ENCODE measurements at places on chromosomes 6 and 20.

- DNase-seq, result no peak
These were observed 10.0 kb upstream of the L3MBTL3 start for GRCh38 chr6:130008236-130008873.

DNA sequence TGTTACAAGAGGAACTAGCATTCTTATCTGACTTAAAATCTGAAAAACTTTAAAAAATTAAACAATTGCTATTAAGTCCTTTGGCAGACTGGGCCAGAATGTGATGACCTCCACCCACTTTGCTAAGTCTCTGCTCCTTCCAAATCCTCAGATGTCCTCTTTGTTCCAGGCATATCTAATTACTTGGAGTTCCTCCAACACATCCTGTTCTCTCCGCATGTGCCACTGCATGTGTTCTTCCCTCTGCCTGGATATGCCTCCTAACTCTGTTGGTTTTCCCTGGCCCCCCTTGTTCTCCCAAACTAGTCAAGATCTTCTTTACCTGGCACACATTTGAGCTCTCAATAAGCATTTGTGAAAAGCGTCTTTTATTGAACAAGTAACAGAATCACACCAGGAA is 23.1 kb downstream of the ELOVL2 start:
- DNase-seq, result no peak

GRCh38 chr6:32224696-32225095 is 829 bp upstream of the NOTCH4 start:
- DNase-seq, result no peak

GRCh38 chr6:49980898-49981297 is 11.5 kb upstream of the DEFB113 start:
- peak; percentile 3 for DNase-seq

GRCh38 chr6:118316796-118317384 is 231.2 kb upstream of the PLN start:
- no peak for DNase-seq

GRCh38 chr20:62558779-62559178 is 83.0 kb upstream of the GATA5 start:
- no peak for DNase-seq

- DNase-seq, result no peak
These were observed 24.9 kb downstream of the DEFB125 start for GRCh38 chr20:112396-112795.

DNA sequence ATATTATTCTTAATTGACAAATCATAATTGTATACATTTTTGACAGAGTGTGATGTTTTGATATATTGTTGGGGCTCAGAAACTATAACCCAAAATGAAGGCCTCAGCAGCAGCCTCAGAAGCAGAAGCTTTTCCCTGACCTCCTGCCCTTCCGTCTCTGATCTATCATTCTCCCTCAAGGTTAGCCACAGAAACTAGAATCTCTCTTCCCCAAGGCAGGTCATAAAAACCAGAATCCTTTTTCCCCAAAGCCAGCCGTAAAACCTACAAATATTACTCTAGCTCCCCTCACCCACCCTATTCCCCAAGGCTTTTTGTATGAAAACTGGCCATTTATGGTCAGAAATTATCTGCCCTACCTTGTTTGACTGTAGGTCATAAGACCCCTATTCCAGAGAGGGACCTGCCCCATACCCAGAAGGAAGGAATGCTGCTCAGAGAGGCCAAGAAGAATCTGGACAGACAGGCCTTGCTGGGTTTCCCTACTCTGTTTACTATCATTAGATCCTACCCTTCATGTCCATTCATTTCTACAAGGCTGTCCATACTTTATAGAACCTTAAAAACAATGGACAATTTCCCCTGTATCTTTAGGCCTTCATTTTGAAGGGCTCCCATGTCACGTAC is 14.5 kb downstream of the OR2B2 start:
- no peak for DNase-seq

GRCh38 chr20:24165301-24166122 is 176.9 kb upstream of the GGTLC1 start:
- no peak for DNase-seq

DNA sequence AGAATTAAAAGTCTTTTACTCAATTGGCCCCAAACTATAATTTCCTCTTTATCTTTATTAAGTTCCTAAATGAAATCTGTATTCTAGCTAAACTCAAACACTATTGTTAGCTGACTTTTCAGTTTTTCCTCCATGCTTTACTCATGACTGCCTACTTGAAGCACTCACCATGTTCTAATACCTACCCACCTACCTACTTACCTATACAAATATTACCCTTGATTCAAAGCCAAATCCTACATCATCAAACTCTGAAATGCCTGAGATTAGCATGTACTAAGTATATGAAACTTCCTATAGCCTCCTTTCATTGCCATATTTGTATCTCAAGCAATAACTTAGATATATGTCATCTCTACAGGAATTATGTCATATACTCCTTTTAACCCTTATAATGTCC is 259.7 kb downstream of the HDGFL1 start:
- no peak for DNase-seq

DNA sequence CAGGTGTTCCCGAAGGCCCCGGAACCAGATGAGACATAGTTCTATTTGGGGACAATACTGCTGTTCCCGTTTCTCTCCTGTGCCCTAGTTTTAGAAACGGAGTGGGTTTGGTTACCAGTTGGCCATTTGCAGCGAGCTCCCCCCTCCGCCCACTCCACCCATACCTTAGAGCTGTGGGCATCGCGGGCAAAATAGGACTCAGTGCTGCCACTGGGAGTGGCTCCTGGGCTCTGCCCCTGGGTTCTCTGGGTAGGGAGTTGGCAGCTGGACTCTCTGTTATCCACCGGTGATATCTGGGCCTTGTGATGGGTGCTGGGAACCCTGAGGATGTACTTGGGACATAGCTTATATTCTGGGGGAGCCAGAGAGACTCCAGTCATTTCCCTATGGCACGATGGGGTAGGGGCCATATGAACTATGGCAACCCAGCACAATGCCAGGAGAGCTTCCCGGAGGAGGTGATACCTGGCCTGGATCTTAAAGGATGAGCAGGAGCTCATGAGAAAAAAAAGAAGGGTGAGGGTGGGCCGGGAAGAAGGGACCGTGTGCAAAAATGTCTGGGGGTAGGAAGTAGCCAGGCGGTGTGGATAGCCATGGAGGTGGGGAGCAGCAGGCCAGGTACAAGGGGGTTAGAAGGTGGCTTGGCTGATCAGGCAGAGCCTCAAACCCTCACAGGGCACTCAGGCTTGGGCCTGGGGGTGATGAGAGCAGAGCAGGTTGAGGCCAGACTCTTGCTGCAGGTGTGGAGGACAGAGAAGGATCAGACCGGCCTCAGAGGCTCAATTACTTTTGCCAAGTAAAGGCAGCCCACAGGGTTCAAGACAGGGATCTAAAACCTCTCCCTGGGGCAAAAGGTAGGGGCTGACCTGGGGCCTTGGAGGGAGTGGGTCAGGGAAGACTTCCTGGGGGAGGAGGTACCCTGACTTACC is 9.6 kb downstream of the SRC start:
- no peak for DNase-seq

- no peak for DNase-seq
These were observed 282.7 kb upstream of the CITED2 start for GRCh38 chr6:139657119-139657518.

DNA sequence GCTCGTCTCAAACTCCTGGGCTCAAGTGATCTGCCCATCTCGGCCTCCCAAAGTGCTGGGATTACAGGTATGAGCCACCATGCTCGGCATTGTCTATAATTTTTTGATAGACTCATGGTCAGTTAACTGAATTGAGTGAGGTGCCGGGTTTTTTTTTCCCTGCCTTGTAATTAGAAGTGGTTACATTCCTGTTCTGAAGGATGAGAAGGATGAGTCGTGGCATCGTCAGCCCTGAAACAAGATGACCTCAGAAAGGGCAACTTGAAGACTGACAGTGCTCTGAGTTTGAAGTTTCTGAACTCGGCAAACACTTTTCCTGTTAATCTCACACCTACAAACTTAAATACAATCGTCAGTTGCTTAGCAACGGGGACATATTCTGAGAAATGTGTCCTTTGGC is 158.7 kb upstream of the PDE10A start:
- DNase-seq, result peak; percentile 19

DNA sequence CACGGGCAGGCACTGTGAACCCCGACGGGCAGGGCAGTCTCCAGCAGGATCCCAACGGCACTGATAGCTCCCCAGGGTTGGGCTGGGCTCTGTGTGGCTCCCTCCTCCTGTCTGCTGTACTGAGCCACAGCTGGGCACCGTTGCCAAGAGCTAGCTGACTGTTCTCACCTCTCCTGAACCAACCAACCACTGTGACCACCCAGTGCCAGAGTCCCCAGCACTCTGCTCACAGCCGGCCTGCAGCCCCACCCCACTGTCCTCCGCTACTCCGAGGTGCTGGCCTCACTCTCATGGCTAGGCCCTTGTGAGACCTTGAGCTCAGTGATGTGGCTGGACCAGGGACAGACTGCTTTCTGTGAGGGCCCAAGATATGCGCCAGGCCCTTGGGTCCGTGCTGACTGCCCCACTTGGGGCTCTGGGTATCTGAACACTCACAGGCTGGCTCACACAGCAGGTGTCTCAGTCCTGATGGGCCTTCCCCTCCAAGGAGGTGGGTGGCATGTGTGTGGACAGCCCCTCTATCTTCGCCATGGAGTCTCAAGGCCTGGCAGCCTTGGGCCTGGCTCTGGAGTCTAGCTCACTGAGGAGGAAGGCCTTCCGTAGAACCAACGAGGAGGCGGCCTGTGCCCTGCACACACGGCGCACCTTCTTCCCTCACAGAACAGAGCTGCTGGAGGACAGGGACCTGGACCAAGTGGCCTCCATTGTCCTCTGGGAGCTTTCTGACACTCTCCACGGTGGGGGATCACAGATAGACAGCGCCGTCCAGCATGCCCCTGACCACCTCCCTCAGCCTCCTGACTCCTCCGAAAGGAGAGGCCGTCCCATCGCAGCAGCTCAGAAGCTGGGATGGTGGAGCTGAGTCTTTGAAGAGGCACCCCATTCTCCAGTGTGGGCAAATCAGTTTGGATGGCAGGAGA is 53.5 kb downstream of the TCP11 start:
- no peak for DNase-seq

GRCh38 chr6:124283486-124283885 is 479.8 kb downstream of the NKAIN2 start:
- no peak for DNase-seq

DNA sequence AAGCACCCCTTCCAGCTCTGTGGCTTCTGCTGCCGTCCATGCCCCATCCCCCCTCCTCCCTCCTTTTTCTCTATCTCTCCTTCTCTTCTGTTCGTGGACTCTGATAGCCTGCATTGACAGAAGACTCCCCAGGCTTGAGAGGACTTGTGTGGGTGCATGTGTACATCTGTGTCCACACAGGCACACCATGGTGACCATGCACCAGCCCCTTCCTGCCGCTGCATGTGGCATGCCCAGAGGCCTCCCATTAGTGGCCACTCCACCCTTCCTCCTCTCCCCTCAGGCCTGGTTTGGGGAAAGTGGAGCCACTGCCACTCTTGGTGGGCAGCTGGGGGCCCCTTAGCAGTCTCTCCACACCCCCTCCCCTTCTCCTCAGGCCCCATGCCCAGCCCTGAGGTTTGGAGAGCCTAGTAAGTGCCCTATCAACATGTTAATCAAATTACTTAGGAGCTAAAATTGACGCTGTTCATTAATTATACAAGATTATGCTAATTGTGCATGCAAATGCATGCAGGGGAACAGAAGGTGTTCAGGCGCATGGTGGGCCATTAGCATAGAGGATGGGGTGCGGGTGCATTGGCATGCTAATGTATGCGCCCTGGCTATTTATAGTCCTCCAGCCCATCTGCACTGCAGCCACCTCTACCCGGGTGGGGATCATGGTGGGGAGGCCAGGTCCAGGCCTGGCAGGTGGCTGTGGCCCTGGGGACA is 45.9 kb downstream of the EBF4 start:
- no peak for DNase-seq

DNA sequence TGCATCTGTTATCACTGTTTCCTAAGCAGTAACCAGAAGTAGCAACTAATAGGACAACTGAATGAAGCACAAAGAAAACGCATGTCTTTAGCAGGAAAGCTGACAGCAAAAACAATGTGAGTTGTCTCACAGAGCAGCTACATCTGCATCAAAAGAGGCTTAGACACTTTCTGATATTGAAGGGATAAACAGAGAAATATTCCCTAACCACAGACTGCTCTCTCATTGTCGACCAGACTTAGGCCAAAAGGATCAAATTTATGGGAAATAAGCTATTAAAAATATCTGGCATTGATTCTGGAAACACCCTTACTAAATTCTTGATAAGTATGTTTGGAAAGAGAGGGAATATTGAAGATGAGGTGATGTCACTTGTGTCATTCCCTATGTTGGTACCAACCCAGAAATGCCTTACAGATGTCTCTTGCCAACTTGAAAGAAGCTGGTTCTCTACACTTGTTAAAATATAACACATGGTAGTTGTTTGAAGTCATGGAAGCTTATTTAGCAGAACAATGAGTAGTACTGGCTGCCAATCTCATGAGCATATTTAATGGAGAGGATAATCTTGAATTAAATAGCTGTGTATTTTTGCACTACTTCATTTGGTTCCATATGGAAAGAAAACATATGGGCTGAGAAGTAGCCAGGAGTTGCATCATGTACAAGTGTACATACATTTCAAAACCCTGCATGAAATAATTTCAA is 929.3 kb upstream of the MAN1A1 start:
- DNase-seq, result no peak

DNA sequence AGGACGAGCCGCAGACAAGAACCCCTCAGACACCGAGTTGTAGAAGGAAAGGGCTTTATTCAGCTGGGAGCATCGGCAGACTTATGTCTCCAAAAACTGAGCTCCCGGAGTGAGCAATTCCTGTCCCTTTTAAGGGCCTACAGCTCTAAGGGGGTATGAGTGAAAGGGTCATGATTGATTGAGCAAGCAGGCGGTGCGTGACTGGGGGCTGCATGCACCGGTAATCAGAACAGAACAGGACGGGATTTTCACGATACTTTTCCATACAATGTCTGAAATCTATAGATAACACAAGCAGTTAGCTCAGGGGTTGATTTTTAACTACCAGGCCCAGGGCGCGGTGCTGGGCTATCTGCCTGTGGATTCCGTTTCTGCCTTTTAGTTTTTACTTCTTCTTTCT is 226.4 kb upstream of the PLCB4 start:
- no peak for DNase-seq

DNA sequence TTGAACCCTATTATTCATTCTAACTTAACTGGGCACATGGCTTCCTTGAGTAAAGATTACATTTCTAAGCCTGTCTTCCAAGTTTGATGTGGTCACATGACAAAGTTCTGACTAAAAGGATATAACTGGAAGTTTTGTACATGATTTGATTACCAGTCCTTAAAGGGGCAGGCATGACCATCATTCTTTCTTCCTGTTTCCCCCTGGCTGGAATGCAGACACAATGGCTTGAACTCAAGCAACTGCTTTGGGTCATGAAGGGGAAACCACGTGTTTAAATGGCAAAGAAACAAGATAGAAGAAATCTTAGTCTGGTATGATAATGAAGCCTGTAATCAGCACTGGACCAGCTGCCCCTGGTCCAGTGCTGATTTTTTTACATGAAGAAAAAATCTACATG is 15.6 kb upstream of the SHLD1 start:
- no peak for DNase-seq

DNA sequence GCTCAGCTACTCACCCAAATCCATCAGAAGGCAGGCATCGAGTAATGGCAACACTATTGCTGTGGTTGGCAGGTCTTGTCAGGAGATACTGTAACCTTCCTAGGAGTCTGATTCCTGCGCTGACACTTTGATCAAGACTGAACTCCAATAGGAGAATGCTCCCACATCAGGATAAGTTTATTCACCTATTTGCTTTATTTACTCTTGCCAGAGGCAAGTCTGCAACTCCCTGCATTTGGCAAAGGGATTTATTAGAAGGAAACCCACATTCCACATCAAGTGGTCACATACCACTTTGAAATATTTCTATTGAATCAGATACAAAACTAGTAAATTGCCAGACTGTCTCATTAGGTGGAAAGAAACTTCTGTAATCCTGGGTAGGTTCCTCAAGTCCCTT is 43.5 kb downstream of the ZFAND3 start:
- DNase-seq, result peak; percentile 52

Measured in fibroblast of skin of back (primary cell).